ENCODE measurements at places on chromosomes 7 and 10. TPM values are rescaled to one million over a fixed set of nuclear protein-coding genes. Genes with fewer than 3 reads are reported as not detected.

The ZNF804B gene
- total RNA-seq: not detected

The WASL gene
- total RNA-seq: 43.5 TPM

The PPP1R3C gene
- 89.1 TPM for total RNA-seq

DNA sequence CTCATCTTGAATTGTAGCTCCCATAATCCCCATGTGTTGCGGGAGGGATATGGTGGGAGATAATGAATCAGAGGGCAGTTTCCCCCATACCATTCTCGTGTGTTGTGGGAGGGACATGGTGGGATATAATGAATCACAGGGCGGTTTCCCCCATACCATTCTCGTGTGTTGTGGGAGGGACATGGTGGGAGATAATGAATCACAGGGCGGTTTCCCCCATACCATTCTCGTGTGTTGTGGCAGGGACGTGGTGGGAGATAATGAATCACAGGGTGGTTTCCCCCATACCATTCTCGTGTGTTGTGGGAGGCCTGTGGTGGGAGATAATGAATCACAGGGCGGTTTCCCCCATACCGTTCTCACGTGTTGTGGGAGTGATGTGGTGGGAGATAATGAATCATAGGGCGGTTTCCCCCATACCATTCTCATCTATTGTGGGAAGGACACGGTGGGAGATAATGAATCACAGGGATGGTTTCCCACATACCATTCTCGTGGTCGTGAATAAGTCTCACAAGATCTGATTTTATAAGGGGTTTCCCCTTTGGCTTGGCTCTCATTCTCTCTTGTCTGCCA, 271.0 kb downstream of the MAD1L1 start:
- DNase-seq: no peak
